ENCODE measurements at places on chromosomes 12 and 14. TPM values are rescaled to one million over a fixed set of nuclear protein-coding genes. Genes with fewer than 3 reads are reported as not detected.

DNA sequence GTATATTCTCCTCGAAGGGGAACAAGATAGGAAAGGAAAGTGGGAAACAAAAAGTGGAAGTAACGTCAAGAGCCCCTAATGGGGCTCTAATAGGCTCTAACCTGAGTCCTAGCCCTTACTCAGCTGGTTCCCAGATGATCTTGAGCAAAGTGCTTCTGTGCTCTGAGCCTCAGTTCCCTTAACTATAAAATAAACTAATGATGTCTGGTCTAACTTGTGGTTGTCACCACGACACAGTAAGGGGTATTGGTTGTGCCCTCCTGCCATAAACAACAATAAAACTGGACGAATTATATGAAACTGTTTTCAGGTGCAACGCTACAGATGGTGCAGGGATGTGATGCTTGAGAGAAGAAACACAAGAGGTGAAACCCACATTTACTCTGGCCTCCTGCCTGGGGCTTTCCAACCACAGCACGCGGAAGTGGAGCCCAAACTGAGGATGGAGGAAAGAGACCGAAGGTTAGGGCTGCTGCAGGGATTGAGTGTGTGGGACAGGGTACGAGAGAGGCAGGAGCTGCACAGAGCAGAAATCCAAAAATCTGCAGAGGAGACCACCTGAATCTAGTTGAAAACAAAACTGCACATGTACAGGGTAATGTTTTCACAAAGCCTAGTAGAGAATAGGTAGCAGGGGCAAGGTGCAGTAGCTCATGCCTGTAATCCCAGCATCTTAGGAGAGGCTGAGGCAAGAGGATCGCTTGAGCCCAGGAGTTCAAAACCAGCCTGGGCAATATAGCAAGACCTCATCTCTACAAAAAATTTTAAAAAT is 45.6 kb upstream of the BCL2L14 start:
- H3K4me1 ChIP-seq, result no peaks in the 10 kb centered on the region
- no peak overlapping the region for H3K4me3 ChIP-seq
- no peaks in the 10 kb centered on the region for H3K36me3 ChIP-seq
- DNase-seq, result no peak
- H3K27me3 ChIP-seq, result no peaks in the 10 kb centered on the region

GRCh38 chr14:68322940-68323620 is 469.8 kb downstream of the ZFP36L1 start:
- H3K4me1 ChIP-seq, result no peaks in the 10 kb centered on the region
- H3K4me3 ChIP-seq, result no peak overlapping the region
- H3K27ac ChIP-seq, result no peak overlapping the region
- H3K27me3 ChIP-seq, result no peaks in the 10 kb centered on the region

DNA sequence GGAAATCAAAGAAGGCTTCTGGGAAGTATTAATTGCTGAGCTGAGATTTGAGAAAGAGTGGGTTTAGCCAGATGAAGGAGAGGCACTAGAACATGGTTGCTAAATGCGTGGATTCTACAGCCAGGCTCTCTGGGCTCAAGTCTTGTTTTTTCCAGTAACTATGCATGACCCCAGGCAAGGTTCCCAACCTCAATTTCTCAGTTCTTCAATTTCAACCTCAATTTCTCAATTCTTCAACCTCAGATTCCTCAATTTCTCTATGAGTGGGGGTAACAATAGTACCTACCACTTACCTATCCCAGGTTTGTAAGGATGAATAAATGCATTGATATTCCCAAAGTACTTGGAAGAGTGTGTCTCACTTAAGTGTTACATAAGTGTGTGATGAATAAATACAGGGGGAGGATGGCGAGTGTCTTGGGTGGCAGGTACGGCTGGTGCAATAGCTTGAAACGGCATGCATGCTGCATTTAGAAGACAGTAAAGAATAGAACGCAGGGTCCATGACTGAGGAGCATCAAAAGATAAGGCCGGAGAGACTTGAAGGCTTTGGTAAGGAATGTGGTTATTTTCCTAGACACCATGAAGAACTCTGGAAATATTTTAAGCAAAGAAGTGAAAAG is 149.1 kb upstream of the ATP2B1 start:
- no peaks in the 10 kb centered on the region for H3K27me3 ChIP-seq
- H3K36me3 ChIP-seq, result no peaks in the 10 kb centered on the region
- H3K4me1 ChIP-seq, result no peaks in the 10 kb centered on the region
- no peak for DNase-seq
- no peak overlapping the region for H3K4me3 ChIP-seq
- no peak overlapping the region for H3K27ac ChIP-seq

GRCh38 chr12:4717806-4718205 is 2.4 kb upstream of the GALNT8 start:
- no peak overlapping the region for H3K27ac ChIP-seq
- H3K4me1 ChIP-seq, result no peaks in the 10 kb centered on the region
- H3K4me3 ChIP-seq, result no peak overlapping the region
- H3K36me3 ChIP-seq, result no peaks in the 10 kb centered on the region

- H3K36me3 ChIP-seq, result no peaks in the 10 kb centered on the region
- H3K27ac ChIP-seq, result no peak overlapping the region
- H3K4me3 ChIP-seq, result no peak overlapping the region
- H3K4me1 ChIP-seq, result peaks cover 7% of the 10 kb centered on the region
Measured at GRCh38 chr12:49954863-49955830, 4.6 kb downstream of the AQP2 start.

DNA sequence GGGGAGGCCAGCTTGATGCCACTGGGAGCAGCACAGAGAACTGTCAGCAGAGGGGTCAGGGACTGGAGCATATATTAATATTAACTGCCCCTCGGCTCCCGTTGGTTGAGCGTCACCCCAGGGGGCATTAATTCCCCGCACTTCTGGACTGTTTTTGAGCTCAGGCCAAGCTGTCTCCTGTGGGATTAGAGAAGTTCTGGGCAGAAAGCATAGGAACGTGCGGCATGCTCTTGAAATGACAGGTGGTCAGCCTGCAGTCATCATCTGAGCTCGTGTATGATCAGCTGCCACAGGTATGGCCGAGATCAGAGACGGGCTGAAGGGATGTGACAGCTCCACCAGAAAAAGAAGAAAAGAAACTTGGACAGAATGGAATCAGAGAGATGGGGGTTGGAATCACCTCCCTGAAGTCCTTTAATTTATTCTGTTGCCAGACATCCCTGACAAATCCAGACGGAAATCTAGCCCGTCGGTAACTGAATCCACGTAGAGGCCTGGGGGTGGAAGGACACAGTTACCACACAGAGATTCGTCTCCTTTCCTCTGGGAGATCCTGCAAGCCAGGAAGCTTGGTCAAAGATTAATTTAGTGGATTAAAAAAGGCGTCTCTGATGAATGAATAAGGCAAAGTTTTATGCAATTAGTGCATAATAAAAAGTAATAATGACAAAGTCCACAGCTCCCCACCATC is 23.6 kb downstream of the NR1H4 start:
- no peaks in the 10 kb centered on the region for H3K36me3 ChIP-seq
- no peak for DNase-seq
- H3K4me3 ChIP-seq, result no peak overlapping the region
- H3K4me1 ChIP-seq, result no peaks in the 10 kb centered on the region
- no peaks in the 10 kb centered on the region for H3K27me3 ChIP-seq
- no peak overlapping the region for H3K27ac ChIP-seq

TRIAP1 gene
- polyA plus RNA-seq, result 34.1 TPM

- H3K4me1 ChIP-seq, result no peaks in the 10 kb centered on the region
- H3K4me3 ChIP-seq, result no peak overlapping the region
- H3K27ac ChIP-seq, result no peak overlapping the region
- peaks cover 4% of the 10 kb centered on the region for H3K27me3 ChIP-seq
Measured at GRCh38 chr14:57352396-57353170, 37.8 kb upstream of the NAA30 start.

GRCh38 chr12:74424778-74425177 is 112.9 kb upstream of the ATXN7L3B start:
- no peaks in the 10 kb centered on the region for H3K36me3 ChIP-seq
- DNase-seq, result no peak
- H3K4me1 ChIP-seq, result no peaks in the 10 kb centered on the region
- H3K27me3 ChIP-seq, result no peaks in the 10 kb centered on the region

ZBTB25 gene
- 4.5 TPM for polyA plus RNA-seq

DNA sequence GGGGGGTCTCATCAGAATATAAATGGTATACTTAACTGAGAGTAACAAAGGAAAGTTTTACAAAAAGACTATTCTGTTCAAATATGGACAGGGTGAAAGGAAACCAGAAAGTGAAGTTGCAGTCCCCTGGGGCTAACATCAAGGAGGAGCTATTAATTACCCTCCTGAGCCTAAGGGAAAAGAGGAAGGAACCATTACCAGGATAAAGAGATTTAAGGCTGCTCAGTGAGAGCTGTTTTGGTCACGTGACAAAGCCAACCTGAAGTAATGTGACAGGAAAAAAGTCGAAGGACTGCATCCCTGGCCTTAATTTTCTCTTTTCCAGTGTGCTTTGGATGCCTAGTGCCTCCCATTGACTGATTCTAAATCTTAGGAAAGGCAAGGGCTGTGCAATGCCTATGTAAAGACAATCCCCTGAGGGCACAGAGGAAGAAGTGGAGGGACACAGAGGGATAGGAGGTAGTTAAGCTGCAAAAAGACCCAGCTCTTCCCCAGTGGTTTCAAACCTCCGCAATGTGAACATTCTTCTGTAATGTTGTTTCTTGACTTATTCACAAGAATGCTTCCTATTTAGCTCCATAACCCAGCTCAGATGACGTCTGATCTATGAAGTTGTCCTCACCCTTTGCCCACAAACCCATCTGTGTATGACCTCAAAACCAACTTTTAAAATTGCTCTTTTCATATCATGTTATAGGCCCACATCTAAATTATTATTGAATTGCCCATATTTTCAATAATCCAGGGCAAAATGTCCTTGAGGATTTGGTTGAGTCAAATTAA is 187.7 kb upstream of the DCN start:
- no peak for DNase-seq
- H3K4me3 ChIP-seq, result no peak overlapping the region
- H3K27ac ChIP-seq, result no peak overlapping the region
- no peaks in the 10 kb centered on the region for H3K4me1 ChIP-seq

Data from SK-N-SH (cell line).